SW480 (cell line): ENCODE measurements at places on chromosomes 7 and 10.

- DNase-seq: no peak
These were observed 369.8 kb upstream of the SMIM30 start for GRCh38 chr7:113487925-113488731.

- no peak for DNase-seq
These were observed 79.6 kb downstream of the SH3PXD2A start for GRCh38 chr10:103775776-103776175.

DNA sequence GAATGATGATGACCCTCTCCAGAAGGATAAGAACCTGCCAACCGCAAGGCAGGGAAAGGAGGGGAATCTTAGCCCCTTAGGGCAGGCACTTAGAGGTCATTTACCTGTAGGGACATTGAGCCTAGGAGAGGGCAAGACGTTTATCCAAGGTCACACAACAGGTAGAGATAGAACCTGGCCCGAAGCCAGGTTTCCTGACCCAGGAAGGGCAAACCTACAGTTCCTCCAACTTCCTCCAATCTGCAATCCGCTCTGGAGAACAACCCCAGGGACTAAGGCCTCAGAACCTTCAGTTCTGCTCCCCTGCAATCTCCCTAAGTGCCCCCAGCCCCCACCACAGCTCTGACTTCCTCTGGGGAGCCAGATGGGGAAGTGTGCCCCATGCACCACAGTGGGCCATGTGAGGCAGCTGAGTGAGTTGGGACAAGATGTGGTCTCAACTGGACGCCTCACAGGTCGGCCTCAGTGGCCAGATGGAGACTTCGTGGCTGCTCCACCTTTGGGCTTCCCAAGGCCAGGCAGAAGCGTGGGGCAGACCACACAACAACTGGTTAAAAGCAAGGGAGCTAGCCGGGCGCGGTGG is 1.4 kb upstream of the PSAP start:
- DNase-seq: no peak

GRCh38 chr10:121217331-121217730 is 366.2 kb downstream of the WDR11 start:
- DNase-seq: no peak

DNA sequence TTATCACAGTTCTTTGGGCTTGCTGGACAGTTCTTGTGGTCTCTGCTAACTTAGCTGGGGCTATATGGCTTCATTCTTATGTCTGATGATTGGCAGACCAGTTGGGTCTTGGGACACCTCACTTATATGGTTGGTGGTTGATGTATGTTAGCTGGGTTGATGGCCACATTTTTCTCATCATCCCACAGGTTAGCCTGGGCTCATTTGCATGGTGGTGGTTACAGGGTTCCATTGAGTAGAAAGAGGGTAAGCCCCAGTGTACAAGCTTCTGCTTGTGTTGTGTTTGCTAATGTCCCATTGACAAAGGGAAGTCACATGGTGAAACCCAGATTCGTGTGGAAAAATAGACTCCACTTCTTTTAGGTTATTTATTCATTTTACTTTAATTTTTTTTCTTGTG is 40.6 kb downstream of the TMEM60 start:
- no peak for DNase-seq

DNA sequence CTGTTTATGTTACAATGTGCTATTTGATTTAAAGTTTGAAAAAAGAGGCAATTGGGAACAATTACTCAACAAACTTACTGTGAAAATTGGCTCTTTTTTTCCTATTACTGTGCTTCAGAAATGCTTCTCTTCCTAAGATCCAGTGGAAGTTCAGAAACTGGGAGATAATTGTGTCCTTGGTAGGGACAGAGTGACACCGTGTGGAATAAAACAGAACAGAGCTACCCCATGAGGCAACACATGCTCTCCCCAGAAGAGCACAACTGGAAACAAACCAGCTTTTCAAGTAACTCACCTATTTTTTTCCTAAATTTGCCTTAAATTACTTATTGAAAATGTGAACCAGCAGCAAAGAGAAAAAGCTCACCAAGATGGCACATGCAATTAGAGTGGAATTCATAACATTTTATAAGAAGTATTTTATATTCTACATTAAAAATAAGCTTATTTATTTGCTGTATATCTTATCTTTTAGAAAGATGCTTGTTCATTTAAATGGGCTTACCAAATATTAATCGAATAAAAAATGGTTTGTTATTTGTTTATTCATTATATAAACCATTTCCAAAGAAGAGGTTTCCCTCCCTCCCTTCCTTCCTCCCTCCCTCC is 346.1 kb upstream of the ANKRD30A start:
- DNase-seq: peak; percentile 50

DNA sequence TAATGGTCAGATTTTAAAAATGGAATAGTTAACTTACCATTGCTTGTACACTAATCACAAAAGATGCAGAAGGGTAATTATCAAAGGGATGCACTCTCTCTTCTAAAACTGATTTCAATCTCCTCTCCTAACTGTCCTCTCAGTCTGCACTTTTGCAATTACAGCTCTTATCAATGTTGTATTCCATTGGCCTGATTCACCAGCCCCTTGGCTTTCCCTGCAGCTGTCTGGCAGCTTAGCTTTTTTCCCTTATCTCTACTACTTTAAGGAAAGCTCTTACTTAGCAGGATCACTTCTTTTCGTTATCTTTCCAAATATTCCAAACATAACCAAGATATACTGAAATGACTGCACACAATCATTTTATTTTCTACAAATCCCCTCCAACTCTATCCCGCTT is 448.8 kb downstream of the GRM8 start:
- DNase-seq: no peak

DNA sequence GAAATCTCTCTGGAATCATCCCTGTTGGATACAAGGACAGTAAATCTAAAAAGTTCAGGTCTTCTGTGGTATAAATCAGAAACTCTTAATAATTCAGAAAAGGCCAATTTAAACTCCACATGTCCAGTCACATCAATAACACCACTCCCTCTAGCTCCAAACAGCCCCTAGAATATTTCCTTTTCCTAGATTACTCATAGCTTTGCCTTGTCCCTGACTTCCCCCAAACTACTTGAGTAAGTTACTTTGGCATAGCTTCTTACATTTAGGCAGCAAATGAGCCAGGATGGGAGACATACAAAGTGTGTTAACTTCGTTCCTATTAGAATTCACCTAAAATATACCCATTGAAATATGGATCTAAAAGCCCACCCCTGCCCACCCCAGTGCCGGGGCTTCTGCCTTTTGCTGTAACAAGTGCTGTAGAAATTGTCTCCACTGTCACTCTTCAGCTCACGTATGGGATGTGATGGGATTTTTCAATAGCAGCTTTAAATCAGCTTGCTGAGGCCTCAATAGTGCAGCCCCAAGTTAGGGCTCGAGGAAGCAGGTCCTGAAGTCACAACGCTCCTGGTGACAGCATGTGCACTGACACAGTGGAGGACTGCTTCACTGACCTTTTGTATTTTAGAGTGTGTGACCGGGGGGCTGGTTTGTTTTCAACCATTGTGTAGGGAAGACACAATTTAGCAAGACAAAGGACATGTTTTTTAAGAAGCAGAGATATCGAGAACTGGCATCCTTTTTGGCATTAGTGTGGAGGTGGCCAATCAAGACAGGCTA is 218.2 kb upstream of the KMT2E start:
- DNase-seq: no peak

GRCh38 chr10:33272635-33273034 is 61.8 kb downstream of the NRP1 start:
- no peak for DNase-seq

DNA sequence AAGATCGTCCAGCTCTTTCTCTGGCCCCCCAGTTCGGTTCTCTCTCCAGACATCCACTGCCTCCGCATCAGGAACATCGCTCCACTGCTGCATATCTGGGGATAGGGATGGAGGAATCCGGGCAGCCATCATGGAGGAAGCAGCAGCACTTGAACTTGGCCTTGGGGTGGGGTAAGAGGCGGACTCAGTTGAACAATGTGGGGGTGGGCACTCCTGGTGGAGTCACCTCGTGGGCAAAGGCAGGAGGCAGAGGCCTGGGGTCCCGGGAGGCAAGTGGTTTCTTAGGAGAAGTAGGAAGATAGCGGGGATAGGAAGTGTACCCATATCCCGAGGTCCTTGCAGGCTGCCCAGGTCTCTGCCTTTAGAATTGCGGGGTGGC is 98.3 kb downstream of the CHST15 start:
- DNase-seq: no peak

GRCh38 chr10:116254422-116255155 is 18.4 kb downstream of the GFRA1 start:
- no peak for DNase-seq

DNA sequence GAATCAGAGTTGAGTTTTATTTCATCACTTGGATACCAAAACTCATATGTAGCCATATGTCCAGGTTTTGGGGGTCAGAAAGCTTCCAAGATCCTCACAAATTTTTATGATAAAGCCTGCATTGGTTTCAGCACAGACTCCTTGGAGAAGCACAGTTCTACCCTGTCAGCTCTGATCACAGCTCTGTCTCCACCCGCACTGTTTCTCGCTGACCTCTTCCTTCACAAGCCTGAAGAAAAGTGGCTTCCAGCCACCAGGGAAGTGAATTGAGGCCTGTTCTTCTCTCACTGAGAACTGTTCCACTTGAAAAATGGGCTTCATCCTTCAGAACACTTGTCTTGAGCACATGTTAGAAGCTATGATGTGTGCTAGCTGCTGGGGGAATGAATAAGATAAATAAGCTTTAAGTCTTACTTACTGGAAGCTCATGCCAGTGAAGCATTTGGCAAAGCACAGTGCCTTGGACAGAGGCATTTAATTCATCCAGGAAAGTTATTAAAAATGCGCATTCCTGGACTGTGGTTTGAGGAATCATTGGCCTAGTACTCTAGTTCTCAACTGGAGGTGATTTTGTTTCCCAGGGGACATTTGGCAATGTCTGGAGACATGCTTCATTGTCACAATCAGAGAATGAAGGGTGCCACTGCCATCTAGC is 133.6 kb downstream of the BMPER start:
- no peak for DNase-seq
